Daoy (cell line): ENCODE measurements at places on chromosomes 16 and 17.

DNA sequence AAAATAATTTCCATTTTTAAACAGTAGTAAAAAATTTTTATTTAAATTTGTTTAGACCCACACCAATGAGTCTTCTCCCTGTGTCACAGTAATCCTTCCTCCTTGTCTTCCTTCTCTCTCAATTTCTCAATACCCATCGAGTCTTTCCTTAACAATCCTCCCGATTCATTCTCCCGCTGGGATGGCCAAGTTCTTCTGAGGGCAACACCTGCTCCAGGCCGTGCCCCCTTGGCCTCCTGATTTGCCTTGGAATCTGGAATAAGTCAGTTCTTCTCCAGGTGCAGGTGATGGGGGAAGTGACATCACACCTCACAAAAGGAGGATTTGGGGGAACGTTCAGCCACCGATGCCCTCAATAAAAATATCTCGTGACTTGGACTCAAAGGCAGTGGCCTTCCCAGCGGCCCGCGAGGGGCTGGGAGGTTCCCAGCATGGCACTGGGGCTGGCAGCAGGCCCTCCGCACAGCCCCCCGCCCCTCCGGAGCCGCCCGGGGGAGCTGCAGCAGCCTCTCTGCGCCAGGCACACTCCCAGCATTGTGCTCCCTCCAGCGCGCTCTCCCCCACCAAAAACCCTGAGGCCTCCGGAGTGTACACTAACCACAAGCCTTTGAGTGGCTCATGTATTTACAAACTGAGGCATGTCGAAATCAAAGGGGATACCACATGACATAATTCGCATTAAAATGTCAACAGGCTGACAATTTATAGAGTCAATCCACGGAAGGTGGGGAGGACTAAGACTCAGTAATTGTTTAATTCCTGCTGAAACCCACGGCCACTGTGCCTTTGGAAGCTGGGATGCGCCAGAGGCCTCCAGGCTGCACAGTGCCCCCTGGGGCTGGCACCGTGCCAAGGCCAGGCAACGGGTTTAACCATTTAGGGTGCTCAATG lies 120.5 kb downstream of the ZFHX3 start:
- peak; percentile 86 for DNase-seq

DNA sequence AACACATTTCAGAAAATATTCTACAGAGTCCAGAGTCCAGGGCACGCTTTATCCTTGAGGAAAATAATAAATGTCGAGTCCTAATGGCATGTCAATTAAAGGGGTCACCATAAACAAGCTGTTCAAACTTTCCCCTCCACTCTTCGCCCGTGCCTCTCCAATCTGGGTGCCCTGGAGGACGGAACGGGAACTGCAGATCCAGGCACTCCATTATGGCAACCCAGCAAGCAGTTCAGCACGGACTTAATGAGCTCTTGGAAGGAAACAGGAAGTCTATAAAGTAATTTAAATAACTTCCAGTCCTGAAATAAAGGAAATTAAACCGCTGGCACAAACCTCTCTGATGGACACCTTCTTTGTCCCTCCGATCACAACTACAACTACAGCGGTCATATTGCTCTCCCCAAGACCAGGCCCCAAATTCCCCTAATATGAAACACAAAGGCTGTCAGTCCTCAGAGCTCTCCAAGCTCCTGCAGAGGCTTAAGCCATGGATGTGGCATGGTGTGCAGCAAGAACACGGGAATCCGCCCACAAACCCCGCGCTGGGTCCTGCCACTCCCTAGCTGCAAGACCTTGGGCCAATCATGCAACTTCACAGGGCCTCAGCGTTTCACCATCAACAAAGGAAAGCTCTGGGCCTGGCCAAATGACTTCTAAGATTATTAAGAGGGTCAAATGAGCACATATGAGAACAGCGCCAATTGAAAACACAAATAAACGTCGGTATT lies 52.6 kb downstream of the ZFHX3 start:
- DNase-seq, result peak; percentile 41

- DNase-seq, result peak; percentile 29
These were observed 123.8 kb downstream of the GOSR1 start for GRCh38 chr17:30600830-30601494.

- no peak for DNase-seq
These were observed 301.2 kb downstream of the SEC14L1 start for GRCh38 chr17:77441940-77442339.

DNA sequence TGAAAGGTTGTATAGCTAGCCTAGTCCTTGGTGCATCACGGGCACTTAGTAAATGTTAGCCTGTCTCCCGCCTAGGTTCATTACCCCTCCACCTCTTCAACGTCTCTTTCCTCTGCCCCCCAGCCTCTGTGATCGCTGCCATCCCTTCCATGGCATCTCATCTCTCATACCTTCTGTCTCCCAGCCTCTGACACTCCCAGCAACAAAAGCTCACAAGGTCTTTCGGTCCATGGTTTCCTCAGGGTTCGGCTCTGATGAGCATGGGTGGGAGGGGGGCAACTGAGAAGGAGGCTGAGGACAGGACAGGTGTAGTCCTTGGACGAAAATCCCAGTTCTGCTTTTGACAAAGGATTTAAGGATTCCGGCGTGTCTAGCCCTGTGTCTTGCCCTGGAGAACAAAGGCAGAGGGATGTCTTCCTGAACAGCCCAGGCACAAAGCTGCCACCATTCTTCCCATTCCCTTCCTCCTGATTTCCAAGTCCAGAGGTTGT lies 16.7 kb downstream of the CCR7 start:
- no peak for DNase-seq

DNA sequence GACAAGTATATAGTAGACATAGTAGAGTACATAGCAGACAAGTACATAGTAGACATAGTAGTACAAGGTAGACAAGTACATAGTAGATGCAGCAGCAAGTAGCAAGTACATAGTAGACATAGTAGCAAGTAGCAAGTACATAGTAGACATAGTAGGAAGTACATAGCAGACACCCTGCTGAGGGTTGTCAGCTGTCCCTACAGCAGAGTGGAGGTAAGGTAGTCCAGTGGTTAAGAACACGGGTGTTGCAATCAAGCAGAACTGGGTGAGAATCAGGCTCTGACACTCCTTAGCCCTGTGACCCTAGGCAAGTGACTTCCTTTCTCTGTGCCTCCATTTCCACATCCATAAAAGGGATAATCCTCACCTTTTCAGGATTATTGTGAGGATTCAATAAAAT lies 94.7 kb downstream of the NOG start:
- no peak for DNase-seq

DNA sequence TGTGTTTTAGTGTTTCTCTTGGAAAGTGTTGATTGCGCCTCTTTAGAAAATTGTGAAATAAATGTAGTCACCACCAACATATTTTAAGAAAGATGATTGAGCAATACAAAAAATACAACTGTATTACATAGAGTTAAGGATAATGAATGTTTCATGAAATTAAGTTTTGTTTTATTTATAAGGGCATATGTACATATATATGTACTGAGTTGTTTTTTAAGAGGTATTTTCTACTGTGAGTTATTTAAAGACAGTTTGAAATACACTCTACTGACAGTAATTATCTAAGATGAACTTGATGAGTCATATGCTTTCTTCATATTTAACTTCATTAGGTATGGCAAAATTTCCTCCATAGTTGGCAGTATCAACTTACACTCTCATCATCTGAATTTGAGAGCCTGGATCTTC lies 411.7 kb downstream of the HS3ST3B1 start:
- DNase-seq, result no peak

- DNase-seq, result no peak
These were observed 52.6 kb downstream of the PIGL start for GRCh38 chr17:16269658-16270057.

- no peak for DNase-seq
These were observed 184.4 kb downstream of the SNX29 start for GRCh38 chr16:12160815-12161550.

DNA sequence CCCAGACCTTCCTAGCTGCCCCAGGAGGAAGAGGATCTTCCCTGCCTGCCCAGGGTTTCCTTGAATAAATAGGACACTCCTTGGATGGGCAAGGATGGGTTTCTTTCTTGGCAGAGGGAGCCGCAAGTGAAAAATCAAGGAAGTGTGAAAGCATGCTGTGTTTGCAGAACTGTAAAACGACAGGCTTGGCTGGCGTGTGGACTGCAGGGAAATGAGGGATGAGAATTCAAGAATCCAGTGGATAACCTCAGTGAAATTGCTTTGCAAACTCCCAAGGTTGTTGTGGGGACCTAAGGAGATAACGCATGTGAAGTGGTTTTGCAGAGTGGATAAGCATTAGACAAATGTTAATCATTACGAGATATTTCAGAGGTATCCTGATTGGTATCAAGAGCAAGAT lies 20.4 kb downstream of the GPR139 start:
- DNase-seq, result no peak

GRCh38 chr16:68445458-68445857 lies 2.9 kb downstream of the SMPD3 start:
- DNase-seq, result peak; percentile 56

- no peak for DNase-seq
These were observed 26.4 kb downstream of the STX8 start for GRCh38 chr17:9549215-9549614.

DNA sequence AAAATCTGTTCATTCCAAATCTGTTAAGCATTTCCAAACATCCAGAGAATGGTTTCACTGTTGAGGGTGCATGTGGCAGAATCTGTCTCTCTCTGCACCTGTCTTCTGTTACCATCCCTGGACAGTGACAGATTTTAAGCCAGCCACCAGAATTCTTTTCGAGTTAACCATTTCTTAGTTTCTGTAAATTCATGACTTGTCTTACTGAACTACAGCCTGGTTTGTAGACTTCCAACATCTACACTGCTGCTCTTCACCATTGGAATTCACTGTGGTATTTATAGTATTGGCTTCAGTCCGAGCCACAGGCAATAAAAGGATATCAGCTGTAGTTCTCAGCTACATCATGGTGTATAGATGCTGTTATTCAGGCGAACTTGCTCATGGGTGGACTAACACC lies 47.6 kb downstream of the GOSR1 start:
- DNase-seq, result no peak

DNA sequence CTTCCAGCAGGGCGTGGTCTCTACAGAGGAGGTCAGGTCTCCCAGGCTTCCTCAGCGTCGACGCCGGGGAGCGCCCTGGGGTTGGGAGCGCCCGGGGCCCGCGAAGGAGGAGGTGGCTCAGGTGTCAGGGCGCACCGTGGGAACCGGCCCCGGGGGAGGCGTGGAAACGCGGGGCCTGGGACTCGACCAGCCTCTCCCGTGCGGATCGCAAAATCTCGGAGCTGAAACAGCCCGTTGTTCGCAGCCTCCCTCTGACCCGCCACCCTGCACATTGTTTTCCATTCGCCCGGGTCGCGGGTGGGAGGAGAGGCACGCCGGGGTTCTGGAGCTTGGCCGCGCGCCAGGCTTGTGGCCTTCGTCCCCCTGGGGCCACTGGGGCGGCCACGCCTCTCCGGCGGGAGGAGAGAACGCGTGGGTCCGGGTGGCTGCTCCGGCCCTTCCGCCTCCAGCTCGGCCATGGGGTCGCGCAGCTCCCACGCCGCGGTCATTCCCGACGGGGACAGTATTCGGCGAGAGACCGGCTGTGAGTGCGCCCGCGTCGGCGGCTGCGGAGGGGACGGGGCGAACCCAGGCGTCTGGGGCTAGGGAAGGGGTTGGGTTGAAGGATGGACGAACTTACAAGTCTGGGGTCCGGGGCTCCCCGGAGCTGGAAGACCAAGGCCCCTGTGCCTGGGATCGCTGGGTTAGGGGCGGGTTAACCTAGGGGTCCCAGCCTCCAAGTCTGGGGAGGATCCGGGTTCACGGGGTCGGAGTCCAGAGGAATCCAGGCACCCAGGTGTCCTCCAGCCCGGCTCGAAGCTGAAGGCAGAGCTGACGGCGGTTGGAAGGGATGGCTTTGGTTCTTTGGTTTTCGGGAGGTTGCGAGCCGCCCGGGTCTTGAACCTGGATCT lies at the start of gene CHP2:
Gene CHP2 (plus strand): TSS at position 433 of the 890 bp plus-strand sequence. CDS start 24 bp downstream, at position 457.
- DNase-seq, result peak; percentile 33

DNA sequence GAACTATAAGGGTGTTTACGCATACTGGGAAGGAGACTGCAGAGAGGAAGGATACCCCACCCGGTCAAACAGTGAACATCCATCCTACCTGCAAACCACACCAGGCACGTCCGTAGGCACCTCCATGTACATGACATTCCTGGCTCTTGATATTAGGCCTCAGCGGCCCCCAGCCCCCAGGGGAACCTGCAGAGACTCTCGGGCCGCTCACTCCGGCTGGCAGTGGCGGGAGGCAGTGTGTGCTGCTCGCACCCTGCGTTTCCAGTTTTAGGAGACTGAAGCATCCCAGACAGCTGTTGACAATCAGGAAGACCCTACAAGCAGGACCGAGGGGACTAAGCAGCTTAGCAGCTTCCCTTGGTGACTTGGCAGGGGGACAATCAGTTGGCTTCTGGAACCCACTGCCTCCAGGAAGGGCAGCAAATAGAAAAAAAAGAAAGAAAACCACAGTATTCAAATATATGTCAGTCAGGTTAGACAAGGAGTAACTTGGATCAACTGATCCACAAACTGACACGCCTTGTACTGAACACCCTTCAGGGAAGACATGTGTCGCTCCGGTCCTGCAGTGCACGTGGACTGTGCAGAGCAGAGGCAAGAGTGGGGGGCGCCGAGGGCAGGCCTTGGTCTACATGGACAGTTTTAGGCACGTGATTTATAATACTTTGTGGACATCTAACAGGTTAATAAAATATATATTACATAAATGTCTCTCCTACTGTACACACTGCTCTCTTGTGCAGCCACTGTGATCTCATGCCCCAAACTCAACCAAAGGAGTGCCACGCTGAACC lies 29.9 kb upstream of the CLEC18B start:
- no peak for DNase-seq

GRCh38 chr17:35698800-35699199 lies 32.6 kb upstream of the RASL10B start:
- DNase-seq, result no peak

DNA sequence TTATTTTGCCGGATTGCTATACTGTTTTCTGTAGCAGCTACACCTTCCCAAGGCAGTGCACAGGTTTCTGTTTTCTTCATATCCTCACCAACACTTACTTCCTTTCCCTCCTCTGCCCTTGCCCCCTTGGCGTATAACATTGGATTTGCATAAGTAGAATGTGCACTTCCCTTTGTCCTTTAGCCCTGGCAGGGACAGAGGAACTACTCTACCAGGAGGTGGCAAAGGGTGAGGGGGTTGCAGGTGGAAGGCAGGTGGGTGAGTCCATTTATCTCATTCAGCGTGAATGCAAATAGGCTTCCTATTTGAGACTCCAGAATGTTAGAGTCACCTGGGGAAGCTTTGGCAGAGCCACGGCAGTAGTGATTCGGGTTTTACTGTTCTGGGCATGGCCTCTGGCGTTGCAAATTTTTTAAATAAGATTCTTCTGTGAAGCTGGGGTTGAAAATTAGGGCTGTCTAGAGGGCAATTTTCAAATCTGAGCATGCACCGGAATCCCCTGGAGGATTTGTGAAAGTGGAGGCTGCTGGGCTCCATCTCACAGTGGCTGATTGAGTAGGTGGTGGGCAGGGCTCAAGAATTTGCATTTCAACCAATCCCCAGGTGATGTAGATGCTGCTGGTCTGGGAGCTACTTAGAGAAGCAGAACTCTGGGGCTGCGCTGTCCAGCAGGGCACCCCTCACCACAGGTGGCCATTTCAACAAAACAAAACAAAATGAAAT lies 84.7 kb downstream of the PLCG2 start:
- no peak for DNase-seq

GRCh38 chr16:2518823-2519710 lies 1.1 kb upstream of the AMDHD2 start:
- DNase-seq, result no peak
